ENCODE measurements at places on chromosomes 7 and 10. TPM values are rescaled to one million over a fixed set of nuclear protein-coding genes. Genes with fewer than 3 reads are reported as not detected.

Gene CYP2C9
- not detected for total RNA-seq

Gene ARHGAP22
- 21.3 TPM for total RNA-seq

Gene TMEM176B
- total RNA-seq = 95.3 TPM

Gene CALHM1
- total RNA-seq = not detected

Gene CTAGE6
- 0.17 TPM for total RNA-seq

Gene TDRD1
- total RNA-seq = not detected

Gene PRXL2A
- total RNA-seq = 13.9 TPM

Gene RNF148
- 0.83 TPM for total RNA-seq

Gene TRPV6
- total RNA-seq = not detected

Gene CDNF
- total RNA-seq = 1.5 TPM

Gene FXYD4
- not detected for total RNA-seq

Gene CALHM2
- 35.8 TPM for total RNA-seq

Gene HOXA4
- 0.51 TPM for total RNA-seq

Gene PPP1R17
- not detected for total RNA-seq

Gene NEBL
- 0.33 TPM for total RNA-seq

Gene RNF32
- 2.8 TPM for total RNA-seq

Gene CARD11
- total RNA-seq = not detected

Gene TACR2
- 0.26 TPM for total RNA-seq

Gene EBF3
- under 0.01 TPM for total RNA-seq

Gene PLAU
- 60.1 TPM for total RNA-seq

Gene AMPH
- total RNA-seq = 3.6 TPM

Gene TMEM229A
- not detected for total RNA-seq

Gene HNRNPF
- total RNA-seq = 293 TPM

Gene GBX1
- not detected for total RNA-seq

Gene ECD
- 22.0 TPM for total RNA-seq

Gene WIPF3
- total RNA-seq = 0.33 TPM

Gene PNLIP
- not detected for total RNA-seq

Gene C10orf53
- not detected for total RNA-seq

Gene MYH16
- total RNA-seq = not detected

Gene MOGAT3
- not detected for total RNA-seq
